ENCODE measurements at places on chromosomes 7 and 10.
A peak's percentile ranks its signal among the peaks of the same experiment; 100 is the strongest.

DNA sequence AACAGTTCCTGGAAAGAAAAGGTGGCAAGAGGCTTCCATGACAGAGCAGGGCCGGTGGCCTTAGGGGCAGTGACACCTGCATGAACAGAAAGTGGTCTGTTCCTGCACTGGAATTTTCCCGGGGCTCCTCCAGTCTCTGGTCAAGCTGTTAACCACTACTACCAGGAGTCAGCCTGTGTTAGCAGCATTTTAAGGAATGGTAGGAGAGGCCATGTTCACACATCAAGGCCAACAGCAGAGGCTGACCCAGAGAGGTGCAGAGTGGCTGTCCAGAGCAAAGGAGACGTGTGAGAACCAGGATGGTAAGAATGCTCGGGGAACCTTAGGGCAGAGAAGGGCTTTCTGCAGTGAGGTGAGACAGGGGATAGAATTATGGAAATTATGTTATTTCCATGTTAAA lies 8.5 kb downstream of the H2BK1 start:
- no peak for DNase-seq

DNA sequence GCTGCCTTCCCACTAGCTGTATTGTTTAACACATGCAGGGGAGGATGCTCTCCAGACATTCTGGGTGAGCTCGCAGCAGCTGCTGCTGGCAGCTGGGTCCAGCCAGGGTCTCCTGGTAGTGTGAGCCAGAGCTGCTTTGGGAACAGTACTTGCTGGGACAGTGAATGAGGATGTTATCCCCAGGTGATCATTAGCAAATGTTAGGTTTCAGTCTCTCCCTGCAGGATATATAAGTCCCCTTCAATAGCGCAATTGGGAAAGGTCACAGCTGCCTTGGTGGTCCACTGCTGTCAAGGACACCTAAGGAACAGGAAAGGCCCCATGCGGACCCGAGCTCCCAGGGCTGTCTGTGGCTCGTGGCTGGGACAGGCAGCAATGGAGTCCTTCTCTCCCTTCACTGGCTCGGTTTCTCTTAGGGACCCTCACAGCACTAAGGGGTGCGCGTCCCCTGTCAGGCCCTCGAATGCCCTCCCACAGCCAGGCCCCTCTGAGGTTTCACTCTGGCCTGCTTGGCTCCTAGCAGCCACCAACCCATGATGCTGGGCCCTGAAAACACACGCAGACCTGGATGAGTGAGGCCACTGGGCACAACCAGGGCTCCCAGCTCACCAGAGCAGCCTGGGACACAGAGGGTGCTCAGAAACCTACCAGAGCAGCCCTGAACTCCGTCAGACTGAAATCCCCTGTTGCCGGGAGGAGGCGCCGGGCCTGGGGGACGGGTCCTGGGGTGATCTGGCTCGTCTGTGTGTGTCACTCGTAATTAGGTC lies 173.0 kb upstream of the LANCL2 start:
- DNase-seq, result no peak

DNA sequence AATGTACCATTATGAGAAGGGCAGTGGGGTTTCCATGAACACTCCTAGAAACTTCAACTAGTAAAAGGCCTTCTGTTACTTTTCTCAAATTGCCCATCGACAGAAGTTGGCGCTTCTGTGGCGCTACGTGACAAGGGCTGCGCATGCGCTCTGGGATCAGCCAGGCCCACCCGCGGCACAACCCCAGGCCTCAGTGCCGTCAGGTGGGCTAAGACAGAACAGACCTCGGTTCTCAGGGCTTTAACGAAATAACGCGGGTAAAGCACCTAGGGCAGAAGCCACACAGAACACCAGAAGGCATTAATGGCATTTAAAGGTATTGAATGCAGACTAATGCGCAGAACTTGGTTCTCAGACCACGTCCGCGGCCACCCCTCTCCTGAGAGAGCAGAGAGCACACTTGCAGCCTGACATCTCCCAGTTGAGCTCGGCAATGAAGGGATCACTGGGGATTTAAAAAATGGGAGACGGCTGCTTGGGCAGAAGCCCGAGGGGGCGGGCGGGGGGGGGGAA lies 67.6 kb upstream of the CTNNA3 start:
- DNase-seq, result no peak

DNA sequence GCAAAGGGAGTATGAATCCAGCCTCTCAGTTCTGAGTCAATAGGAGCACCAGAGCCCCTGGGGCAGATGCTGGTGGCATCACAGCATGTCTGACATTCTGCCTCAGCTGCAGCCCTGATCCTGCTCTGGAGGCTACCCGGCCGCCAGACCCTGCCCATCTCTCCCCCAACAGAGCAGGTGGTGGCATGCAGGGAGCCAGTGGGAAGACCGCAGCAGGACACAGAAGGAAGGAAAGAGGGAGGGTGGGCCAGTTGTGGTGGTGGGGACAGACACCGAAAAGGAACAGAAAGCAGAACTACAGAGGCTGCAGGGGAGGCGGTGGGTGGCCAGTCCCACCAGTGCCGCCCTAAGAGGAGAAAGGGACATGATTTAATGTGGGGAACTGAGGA lies 35.3 kb downstream of the BLNK start:
- no peak for DNase-seq

DNA sequence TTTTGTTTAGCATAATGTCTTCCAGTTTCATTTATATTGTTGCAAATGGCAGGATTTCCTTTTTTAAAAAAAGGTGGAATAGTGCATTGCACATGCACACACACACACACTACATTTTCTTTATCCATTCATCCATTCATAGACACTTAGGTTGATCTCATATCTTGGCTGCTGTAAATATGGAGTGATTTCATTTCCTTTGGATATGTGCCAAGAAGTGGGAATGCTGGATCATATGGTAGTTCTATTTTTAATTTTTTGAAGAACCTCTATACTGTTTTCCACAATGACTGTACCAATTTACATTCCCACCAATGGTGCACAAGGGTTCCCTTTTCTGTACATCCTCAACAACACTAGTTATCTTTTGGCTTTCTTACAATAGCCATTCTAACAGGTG lies 68.9 kb downstream of the EBLN1 start:
- no peak for DNase-seq

DNA sequence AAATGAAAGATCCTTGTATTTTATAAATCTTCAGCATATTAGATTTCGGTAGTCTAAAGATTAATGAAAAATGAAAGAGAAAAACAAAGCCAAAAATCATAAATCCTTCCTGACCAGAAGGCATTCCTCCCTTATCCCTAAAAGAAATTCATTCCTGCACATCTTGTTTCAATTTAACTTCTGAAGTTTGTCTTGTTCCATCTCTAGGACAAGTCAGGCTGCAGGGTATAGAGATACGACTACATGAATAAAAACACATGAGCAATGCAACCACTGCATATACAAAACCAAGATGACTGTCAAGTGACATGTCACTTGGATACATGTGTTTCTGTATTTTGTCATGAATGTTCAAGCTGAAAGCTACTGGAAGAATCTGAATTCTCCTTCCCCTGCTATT lies 214.9 kb downstream of the JAZF1 start:
- no peak for DNase-seq

GRCh38 chr7:99733448-99733847 lies 1.5 kb downstream of the CYP3A7 start:
- peak; percentile 3 for DNase-seq

- no peak for DNase-seq
Observed at GRCh38 chr10:3699916-3700315, 85.1 kb downstream of the KLF6 start.

DNA sequence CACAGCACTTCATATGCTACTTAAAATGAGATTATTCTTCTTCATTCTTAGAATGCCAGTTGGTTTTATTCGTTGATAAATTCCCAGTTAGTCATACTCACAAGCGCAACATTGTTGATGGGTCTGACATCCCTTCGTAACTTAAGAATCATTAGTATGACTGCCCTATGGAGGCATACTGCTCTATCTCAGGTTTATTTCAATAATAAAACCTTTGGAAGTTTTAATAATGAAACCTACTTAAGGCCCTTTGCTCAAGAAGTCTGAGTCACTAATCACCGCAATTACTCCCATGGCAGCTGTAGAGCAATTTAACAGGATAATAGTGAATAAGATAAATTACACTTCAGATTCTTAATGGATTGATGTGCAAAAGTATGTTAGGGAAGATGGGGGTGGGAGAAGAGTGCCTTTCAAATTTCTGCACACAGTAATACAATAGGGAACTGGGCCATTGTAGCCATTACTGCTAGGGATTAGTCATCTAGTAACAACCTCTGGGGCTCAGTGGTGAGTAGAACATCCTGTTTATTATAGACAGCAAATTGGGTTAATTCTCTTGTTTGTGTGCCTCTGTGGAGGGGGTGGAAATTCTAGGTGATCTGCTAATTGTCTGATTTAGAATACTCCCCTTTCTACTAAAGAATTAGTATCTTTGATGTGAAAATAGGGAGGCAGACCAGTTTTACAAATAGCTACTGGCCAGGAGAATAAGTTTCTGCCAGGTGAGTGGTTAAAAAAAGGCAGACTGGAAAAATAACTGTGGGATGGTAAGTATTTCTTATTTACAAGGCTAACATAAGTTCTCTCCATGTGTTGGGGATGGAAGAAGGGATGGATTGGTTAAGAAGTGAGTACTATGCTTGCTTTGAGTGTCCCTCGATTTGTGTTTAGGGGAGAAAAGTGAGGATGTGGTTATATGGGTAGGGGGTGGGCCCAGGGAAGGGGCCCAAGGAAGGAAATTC lies 74.5 kb upstream of the VKORC1L1 start:
- DNase-seq, result peak; percentile 55

DNA sequence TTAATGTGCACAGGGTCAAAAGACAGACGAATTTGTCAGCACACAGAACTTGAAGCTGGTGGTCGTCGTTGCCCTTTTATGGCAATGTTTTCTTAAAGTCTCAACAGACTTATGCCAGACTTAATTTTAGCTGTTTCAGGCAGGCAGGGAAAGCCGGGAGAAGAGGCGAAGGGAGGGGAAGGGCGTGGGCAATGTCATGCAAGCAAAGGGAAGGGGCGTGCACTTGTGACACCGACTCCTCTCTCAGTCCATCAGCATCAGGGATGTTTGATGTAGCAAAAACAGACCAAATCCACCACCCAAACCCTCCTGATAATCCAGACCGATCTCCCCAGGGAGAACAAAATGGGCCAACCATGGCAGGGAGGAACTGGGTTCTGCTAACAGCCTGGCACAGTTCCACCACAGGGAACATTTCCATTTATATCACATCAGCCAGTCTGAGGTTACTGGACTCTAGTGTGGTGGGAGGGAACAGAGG lies 118.1 kb upstream of the RHEB start:
- no peak for DNase-seq
